Coronary artery (tissue), 2 donors: ENCODE measurements at places on chromosomes 16 and 17.

DNA sequence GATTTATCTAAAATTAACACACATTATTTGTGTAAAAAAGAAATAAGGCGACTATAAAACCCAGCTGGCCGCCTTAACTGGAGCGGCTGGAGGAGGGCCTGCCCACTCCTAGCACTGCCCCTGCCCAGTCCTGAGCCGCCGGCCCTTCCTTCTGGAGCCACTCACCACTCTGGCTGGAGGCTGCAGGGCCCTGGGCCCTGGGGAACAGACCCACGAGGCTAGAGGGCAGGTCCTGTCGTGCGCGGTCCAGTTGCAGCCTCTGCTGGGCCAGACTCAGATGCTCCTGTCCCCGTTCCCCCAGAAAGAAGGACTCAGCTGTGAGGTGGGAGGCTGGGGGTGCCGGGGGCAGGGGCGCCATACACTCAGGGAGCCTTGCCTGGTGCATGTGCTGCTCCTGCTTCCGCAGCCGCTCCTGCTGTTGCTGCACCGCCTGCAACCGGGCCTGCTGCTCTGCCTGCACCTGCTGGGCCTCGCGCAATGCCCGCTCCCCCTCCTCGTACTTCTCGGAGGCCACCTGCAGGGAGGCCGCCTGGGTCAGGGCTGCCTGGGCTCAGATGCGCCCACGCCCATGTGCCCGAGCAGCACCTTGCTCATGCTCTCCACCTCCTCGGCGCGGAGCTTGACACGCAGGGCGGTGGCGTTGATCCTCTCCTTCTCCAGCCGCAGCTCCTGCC is 9.0 kb upstream of the MRPL38 start:
- no peak for DNase-seq

- DNase-seq: no peak
Observed at GRCh38 chr16:19142939-19143598, 25.0 kb upstream of the SYT17 start.

DNA sequence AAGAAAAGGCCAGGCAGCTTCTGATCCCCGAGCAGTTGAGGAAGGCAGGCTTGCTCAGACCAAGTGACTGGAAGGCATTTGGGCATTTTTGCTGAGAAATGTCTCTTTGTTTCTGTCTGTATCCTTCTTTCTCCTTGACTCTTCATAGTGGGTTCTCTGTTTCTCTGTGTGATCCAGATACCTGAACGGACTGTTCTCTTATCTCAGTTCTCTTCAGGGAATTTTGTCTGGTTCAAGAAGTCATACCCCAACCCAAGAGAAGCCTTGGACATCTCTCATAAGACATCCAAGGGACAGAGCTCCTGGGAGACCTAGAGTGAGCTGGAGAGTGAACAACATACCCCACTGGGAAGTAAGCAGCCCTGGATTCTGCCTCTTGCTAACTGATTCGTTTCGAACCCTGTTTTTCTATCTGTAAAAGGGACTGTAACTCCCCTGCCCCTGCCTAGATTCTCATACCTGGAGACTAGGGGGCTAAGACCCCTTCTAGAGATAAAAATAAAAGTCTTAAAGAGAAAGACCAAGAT is 541 bp downstream of the CCL3 start:
- DNase-seq: no peak

GRCh38 chr17:72336026-72336803 is 215.4 kb downstream of the SOX9 start:
- DNase-seq: no peak

DNA sequence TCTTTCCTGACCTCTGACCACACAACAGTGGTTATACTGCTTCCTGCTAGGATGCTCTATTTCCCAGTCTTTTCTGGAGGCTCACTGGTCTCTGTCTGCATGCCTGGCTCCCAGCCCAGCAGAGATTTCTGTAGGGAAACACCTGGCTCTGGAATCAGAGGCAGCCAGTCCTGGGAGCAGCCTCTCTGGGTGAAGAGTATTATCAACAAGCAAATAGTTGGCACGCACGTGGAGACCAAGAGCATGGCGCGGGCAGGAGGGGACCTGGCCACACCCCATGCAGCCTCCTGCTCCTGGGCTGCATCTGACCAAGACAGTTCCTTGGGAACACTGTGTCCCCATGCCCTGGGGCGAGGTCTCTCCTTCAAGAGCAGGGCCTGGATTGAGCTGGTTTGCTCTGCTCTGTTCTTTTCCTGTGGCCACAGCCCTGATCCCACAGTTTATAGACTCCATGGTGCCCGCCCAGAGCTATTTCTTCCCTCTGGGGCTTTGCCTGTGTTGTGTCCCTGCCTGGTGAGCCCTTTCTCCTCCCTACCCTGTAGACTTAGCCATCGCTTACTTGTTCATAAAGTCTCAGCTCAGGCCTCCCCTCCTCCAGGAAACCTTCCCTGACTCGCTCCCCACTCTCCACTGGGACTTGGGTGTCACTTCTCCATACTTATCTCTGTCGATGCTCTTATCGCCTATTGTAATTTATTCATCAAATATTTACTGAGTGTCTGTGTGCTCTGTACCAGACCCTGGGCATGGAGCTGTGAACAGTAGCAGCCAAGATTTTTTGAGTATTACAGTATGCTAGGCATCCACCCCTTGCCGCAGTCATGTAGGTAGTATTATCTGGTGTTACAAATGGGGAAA is 60.6 kb downstream of the SCNN1B start:
- DNase-seq: peak; percentile 68

GRCh38 chr16:74577882-74578366 is 29.0 kb downstream of the GLG1 start:
- DNase-seq: no peak

DNA sequence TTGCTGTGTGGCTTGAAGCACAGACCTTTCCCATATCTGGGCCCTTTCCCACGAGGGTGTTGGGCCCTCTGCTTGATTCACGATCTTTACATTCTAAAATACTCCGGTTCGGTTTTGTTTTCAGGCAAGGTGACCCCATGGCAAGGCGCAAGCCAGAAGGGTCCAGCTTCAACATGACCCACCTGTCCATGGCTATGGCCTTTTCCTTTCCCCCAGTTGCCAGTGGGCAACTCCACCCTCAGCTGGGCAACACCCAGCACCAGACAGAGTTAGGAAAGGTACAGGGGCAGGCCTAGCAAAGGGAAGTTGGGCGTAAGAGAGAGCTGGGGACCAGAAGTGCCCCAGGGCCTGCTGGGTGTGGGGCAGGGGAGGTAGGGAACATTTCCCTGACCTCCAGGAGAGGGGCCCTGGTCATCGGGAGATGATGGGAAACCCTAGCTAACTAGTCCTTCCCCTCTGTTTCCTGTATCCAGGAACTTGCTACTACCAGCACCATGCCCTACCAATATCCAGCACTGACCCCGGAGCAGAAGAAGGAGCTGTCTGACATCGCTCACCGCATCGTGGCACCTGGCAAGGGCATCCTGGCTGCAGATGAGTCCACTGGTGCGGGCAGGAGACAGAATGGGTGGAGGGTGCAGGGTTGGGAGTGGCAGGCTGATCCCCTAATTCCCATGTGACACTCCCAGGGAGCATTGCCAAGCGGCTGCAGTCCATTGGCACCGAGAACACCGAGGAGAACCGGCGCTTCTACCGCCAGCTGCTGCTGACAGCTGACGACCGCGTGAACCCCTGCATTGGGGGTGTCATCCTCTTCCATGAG is 1.4 kb downstream of the ALDOA start:
- no peak for DNase-seq

- DNase-seq: no peak
Observed at GRCh38 chr17:7707446-7707845, 2.4 kb downstream of the EFNB3 start.

DNA sequence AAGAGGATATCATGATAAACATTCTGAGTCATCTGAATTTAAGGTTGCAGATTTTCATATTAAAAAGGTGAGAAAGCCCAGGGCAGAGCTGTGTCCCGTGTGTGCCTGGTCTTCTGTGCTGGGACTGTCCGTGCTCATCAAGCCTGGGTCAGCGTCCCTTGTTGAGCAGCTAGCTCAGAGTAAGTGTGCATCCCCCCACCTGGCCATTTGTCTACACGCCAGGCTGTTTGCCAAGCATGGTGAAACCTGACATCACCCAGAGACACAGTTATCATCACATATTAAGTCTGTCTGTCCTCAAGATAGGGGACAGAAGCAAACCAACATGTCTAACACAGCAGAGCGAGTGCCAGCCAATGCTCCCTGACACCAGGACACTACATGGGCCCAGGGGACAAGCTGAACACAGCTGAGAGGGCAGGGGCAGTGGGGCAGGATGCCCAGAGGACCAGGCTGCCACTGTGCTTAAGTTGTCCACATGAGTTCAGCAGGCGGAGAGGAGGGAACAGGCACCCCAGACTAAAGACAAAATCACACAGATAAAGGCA is 57.9 kb upstream of the CNEP1R1 start:
- DNase-seq: no peak

- no peak for DNase-seq
Observed at GRCh38 chr17:39831588-39831987, 32.5 kb downstream of the IKZF3 start.

- no peak for DNase-seq
Observed at GRCh38 chr17:48546924-48547807, 2.3 kb upstream of the HOXB2 start.

GRCh38 chr16:31487720-31488467 is 5.0 kb downstream of the SLC5A2 start:
- DNase-seq: no peak

DNA sequence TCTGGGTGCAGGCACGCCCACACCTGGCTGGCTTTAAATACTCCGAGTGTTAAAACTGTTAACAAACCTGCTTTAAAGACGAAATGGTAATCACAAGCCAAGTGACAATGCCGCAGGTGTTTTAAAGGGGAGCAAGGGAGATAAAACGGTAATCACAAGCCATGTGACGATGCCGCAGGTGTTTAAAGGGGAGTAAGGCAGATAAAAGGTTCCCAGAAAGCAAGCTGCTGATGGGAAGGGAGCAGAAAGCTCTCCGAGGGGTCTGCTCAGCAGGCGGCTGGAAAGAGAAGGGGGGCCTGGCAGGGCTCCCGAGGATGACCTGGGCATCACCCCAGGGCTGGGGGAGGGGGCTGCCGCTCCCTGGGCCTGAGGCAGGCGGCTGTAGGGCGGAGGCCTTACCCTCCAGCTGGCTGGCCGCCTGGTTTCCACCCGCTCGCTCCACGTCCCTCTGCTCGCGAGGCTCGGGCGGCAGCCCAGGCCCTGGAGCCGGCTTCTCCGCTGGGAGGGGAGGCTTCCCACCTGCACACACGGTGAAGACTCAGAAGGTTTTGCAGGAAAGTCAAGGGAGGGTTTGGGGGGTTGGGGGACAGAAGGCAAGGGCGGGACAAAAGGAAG is 12.1 kb downstream of the NDUFAF8 start:
- no peak for DNase-seq

DNA sequence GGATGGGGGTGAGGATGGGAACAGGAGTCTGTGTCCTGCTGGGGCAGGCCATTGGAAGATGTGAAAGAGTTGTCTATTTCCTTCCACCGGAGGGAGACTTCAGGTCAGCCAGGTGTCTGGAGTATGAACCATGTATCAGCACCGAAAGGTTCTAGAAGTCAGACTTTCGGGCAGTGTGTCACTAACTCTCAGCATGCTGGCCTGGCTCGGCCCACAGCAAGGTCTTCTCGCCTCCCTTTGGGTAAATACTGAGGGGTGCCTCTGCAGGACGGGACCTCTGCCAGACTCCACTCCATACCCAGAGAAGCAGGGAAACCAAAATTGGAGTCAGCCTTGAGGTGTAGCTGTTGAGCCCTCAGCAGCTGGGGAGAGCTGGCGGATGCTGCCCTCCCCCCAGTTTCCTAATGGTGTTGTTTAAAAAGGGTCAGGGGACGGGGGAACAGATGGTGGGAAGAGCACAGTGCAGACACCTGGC is 507 bp downstream of the CIITA start:
- DNase-seq: no peak

- peak; percentile 84 for DNase-seq
Observed at GRCh38 chr16:4053301-4053845, 62.9 kb downstream of the ADCY9 start.

- no peak for DNase-seq
Observed at GRCh38 chr17:67629971-67630320, 87.8 kb upstream of the NOL11 start.

- DNase-seq: no peak
Observed at GRCh38 chr16:19410435-19411171, 7.1 kb upstream of the TMC5 start.

- no peak for DNase-seq
Observed at GRCh38 chr17:45287526-45288500, 25.9 kb upstream of the SPATA32 start.

GRCh38 chr17:31918701-31919128 is 17.2 kb upstream of the UTP6 start:
- DNase-seq: no peak
